Adrenal gland (tissue), 19 donors: ENCODE measurements at places on chromosomes 7 and 10. TPM values are rescaled to one million over a fixed set of nuclear protein-coding genes. Genes with fewer than 3 reads are reported as not detected.

The GIMAP1 gene
- polyA plus RNA-seq = 4.2 TPM

The AOC1 gene
- polyA plus RNA-seq = 0.32 TPM

The ASZ1 gene
- not detected for polyA plus RNA-seq

The TRIM56 gene
- 16.3 TPM for polyA plus RNA-seq

The ACBD5 gene
- 10.4 TPM for polyA plus RNA-seq

The HOXA5 gene
- 21.8 TPM for polyA plus RNA-seq

The HIPK2 gene
- 14.7 TPM for polyA plus RNA-seq

The FAM131B gene
- polyA plus RNA-seq = 0.40 TPM

The CALHM3 gene
- not detected for polyA plus RNA-seq

The PDE1C gene
- 2.6 TPM for polyA plus RNA-seq

The PNLIPRP1 gene
- polyA plus RNA-seq = 0.24 TPM

The TACC2 gene
- polyA plus RNA-seq = 42.0 TPM

The MKX gene
- polyA plus RNA-seq = 0.49 TPM

The AKR1D1 gene
- polyA plus RNA-seq = not detected

The FBXL13 gene
- polyA plus RNA-seq = 0.64 TPM

The PRSS37 gene
- polyA plus RNA-seq = not detected

The NRG3 gene
- polyA plus RNA-seq = 1.3 TPM

The OR13A1 gene
- polyA plus RNA-seq = not detected

The KNDC1 gene
- polyA plus RNA-seq = 19.2 TPM

The SUN3 gene
- not detected for polyA plus RNA-seq

The ENKUR gene
- 0.70 TPM for polyA plus RNA-seq

The ANKRD1 gene
- polyA plus RNA-seq = 1.5 TPM

The OR2A5 gene
- not detected for polyA plus RNA-seq

The CYP26C1 gene
- polyA plus RNA-seq = 0.31 TPM

The NEURL1 gene
- 1.0 TPM for polyA plus RNA-seq

The FAM25C gene
- polyA plus RNA-seq = not detected

The FANK1 gene
- polyA plus RNA-seq = 19.1 TPM

The NFKB2 gene
- polyA plus RNA-seq = 92.6 TPM

The MYL10 gene
- polyA plus RNA-seq = not detected
